ENCODE measurements at places on chromosomes 3 and 15.

- DNase-seq: no peak
These were observed 61.8 kb downstream of the ZDHHC19 start for GRCh38 chr3:196149375-196149774.

GRCh38 chr3:171970301-171970788 is 69.0 kb upstream of the FNDC3B start:
- DNase-seq: no peak

- DNase-seq: no peak
These were observed 122.9 kb downstream of the AKAP13 start for GRCh38 chr15:85503151-85503799.

DNA sequence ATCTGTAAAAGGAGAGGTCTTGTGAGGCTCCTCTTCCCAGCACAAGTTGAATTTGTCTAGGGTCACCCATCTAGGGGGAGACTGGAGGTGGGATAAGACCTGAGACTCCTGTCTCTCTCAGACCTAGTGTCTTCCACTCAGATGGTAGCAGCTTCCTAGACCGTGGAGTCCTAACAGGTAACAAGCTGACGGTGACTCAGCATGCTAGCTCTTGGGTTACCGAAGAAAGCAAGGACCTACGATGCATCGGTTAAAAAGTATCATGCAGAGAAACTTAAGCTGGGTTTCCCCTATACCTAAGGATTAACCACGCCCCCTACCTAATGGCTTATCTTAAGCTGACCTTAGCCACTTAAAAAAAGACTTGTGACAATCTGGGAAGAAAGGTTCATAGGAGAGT is 7.6 kb downstream of the LRRN1 start:
- no peak for DNase-seq

- DNase-seq: no peak
These were observed 4.6 kb downstream of the OR5K3 start for GRCh38 chr3:98395101-98395500.
